ENCODE measurements at places on chromosomes 7 and 10. TPM values are rescaled to one million over a fixed set of nuclear protein-coding genes. Genes with fewer than 3 reads are reported as not detected.
A peak's percentile ranks its signal among the peaks of the same experiment; 100 is the strongest.

DNA sequence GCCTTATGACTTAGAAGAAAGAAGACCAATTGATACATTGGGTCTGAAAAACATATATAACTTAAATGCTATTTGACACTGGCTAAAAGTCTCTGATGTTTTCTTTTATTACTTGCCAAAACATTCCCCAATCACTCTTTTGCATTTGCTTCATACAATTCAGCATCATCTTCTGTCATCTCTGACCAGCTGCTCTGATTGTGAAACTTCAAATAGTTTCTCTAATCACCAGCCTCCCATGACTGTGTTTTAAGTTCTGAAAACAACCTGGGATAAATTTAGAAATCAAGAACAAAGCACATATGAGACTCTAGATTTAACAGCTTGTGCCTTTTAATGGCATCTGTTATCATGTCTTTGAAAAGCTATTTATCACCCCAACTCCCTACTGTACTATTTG is 208.4 kb upstream of the KCND2 start:
- no peak for DNase-seq

GRCh38 chr10:131239450-131239849 is 72.1 kb downstream of the TCERG1L start:
- no peak for DNase-seq

DNA sequence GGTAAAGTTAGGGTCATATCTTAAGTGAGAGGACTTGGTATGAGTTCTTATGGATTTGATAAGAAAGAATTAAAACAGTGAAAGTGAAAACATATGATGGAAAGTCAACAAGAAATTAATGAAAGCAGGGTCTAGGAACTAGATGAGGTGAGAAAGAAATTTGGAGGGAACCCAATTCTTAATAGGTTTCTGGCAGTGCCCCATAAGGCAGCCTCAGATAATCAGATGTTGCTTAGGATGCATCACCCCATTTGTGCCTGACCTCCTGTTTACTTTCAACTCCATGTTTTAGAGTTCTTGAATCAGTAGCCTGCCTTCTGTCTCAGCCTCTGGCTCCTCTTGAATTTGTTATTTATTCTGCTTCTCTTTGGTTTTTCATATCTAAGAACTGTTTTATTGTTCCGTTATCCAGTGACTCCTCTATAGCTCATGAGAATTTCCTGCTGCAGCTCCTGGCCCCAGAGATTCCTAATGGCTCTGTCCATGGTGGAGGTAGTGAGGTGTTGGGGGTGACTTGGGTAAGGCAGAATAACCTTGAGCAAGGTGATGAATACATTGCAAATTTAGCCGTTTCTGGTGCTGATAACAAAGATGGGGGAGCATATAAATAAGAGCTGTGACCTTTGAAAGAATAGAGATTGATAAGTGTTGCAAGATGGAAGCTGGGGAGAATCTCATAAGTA is 17.6 kb downstream of the ITGB8 start:
- no peak for DNase-seq

GRCh38 chr7:33157781-33158180 is 28.4 kb downstream of the BBS9 start:
- no peak for DNase-seq

DNA sequence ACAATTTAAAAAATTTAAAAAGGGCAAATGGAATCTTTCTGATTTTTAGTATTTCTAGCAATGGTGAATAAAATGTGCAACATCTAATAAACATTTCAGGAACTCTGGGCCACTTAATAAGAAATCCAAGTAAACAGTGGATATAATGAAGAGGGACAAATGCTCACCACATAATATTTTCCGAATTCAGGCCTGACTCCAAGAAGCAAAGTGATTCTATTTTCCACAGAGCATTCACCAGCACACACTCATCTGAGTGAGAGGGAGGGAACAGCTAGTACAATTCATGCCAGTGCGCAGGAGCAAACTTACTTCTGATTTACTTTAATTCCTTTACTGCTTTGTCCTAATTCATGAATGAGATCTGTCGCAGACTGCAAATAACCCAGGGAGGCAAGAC is 10.1 kb downstream of the NPVF start:
- DNase-seq: no peak

GRCh38 chr7:28328822-28329660 is 83.3 kb upstream of the CREB5 start:
- DNase-seq: no peak

DNA sequence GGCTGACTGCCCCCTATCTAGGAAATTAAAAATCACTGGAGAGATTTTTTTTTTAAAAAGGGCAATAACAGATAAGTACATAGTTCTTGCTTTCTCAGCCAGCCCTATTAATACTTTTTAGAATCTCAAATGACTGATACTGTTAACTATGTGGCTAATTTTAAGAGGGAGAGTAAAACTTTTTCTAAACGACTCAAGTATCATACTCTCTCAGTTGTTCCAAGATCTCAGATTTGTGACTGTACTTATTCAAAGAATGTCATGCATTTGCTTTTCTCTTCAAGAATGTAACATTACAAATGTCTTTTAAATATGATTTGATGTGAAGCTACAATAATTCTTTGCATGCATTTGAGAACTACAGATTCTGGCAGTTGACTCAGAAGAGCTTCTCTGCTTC is 55.4 kb upstream of the RAB11FIP2 start:
- no peak for DNase-seq

- DNase-seq: no peak
These were observed 84.8 kb downstream of the ELMO1 start for GRCh38 chr7:37363536-37364491.

DNA sequence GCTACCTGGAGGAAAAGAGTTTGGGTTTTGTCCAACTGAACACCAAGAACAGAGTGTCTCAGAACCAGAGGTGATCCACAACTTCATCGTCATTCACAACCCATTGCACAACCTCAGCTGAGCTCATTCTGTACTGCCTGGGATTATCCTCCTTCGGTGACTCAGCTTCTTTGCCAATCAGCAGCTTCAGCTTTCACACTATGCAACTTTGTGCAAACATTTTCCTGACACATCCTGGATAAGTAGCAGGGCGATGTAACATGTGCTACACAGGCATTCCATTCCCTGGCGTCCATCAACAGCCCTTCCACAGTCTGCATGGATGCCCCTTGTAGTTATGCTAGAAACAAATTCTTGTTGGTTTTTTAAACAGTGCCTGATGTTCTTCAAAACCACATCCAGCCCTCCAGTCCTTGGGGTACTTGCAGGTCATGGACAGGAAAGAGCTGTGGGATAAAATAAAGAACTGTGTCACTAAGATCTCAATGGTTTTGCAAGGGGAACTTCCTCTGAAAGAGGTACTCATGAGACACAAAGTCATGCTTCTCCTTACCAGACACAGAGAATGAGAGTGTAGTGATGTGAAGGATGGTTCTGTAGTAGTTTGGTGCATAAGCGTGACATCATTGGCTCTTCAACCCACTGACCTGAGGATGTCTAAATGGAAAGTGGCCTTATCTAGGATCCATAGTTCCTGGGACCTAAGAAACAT is 478.5 kb downstream of the KIF20B start:
- no peak for DNase-seq

DNA sequence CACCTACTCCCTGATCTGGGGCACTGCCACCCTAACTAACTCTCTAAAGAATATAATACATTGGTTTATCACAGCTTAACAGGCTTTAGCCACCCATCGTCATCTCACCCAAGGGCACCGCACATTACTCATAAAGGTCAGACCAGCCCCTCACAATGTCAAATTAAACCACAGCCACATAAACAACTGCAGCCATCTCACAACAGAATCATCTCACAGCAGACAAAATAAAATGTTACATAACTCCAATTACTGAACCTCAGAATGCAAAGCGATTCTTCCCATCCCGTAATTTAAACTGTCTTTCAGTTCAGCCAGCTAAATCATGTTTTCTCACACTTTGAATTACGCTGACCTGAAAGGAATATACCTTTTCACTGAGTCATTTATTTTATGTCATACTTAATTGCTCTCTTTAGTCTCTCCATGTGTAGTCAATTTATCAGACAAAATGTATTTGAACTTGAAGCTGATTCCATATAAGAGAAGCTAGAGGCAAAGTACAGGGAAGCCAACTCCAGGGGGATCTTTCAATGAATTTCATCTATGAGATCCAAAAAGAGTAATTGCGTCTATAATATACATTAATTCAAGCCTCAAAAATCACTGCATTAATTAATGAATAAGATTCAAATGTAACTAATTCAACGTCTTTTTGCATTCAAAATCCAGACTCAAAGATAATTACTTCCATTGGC is 96.9 kb upstream of the NEBL start:
- DNase-seq: no peak

DNA sequence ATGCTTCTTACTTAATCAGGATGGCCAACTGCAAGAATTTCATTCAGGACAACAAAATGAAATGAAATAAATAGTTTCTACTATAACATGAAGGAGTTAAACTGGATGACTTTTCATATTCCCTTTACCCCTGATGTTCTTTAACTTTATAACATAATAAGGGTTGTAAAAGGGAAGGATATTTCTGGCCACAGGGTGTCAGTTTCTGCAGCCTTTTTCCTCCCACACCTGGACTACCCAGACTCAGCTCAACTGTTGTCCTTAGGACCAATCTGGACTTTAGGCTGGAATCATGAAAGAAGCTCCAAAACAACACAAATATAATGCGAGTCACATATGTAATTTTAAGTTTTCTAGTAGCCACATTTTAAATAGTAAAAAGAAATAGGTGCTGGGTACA is 43.4 kb downstream of the PRPS1L1 start:
- no peak for DNase-seq

GRCh38 chr7:130141884-130142653 is 63.1 kb downstream of the TMEM209 start:
- no peak for DNase-seq

GRCh38 chr7:23759671-23760391 is 49.8 kb downstream of the STK31 start:
- DNase-seq: no peak

- peak; percentile 74 for DNase-seq
These were observed 1.3 kb downstream of the EIF4EBP2 start for GRCh38 chr10:70405037-70405824.

DNA sequence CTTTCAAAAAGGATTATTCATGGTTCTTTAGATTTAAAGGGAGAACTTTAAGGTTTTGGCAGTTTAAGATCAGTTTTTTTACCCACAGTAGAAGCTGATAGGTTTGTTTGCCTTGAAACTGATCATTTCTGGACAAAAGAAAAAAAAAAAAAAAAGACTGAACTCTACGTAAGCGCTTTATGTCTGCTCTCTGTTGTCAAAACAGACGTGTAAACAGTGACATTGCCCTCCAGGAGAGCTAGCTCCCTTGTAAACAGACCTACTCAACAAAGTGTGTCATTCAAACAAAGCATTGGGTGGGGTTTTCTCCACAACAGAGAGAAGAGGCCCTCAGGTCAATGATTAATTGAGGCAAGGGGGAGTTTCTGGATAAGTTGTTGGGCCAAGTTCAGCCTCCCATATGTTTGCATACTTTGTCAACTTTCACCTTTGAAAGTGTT is 568.1 kb upstream of the LRRN3 start:
- no peak for DNase-seq

GRCh38 chr7:80428161-80429054 is 83.5 kb downstream of the GNAT3 start:
- no peak for DNase-seq

- no peak for DNase-seq
These were observed 57.7 kb upstream of the KCNIP2 start for GRCh38 chr10:101901340-101901739.

GRCh38 chr7:88072715-88073055 is 138.6 kb downstream of the ADAM22 start:
- DNase-seq: no peak

DNA sequence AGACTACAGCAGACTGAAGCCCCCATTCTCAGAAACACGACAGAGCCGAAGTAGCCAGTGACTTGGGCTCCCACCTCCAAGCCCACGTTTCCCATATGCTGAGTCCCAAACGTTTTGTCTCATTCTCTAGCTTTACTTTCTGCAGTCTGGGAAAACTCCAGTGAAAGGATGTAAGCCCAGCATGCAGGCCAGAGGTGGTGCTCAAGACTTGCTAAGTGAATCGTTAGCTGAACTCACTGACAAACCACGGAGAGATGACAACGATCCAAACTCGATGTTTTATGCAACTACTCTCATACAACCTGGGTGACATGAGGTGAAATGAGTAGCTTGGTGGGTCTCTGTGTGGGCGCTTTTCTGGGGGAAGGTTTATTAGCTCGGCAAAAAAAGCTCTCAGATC is 731.8 kb downstream of the SUGCT start:
- DNase-seq: no peak

GRCh38 chr10:16386855-16387254 is 50.0 kb upstream of the PTER start:
- no peak for DNase-seq

DNA sequence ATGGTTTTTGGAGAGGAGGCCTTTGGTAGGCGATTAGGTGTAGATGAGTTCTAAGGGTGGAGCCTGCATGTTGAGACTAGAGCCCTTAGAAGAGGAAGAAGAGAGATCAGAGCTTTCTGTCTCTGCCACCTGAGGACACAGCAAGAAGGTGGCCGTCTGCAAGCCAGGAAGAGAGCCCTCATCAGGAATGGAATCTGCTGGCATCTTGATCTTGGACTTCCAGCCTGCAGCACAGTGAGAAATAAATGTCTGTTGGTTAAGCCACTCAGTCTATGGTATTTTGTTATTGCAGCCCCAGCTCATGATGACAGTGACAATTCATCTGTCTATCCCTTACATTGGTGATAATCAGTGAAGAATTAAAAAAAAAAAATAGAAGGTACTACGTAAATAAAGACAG is 335.2 kb downstream of the PRPF18 start:
- DNase-seq: no peak

Gene CYP3A4
- not detected for total RNA-seq

Gene SLC26A5
- not detected for total RNA-seq

Gene ERVW-1
- total RNA-seq: not detected

Gene WIPF3
- not detected for total RNA-seq

Gene LUC7L2
- total RNA-seq: 115 TPM

Gene AGR2
- total RNA-seq: not detected

Gene CYP2C9
- not detected for total RNA-seq

Gene CRPPA
- 1.7 TPM for total RNA-seq

Gene MGMT
- 23.6 TPM for total RNA-seq

Gene OR13A1
- not detected for total RNA-seq

Gene UTF1
- total RNA-seq: not detected

Gene PDE1C
- total RNA-seq: 0.12 TPM

Gene GIMAP5
- total RNA-seq: 75.5 TPM

Measured in natural killer cell treated with Interleukin-12 subunit alpha and Interleukin-12 subunit beta and Interleukin-15 and Interleukin-18, amount 100 ng/mL, for 72 hours (primary cell).